Spleen (tissue), 13 donors: ENCODE measurements at places on chromosomes 16 and 17.
A peak's percentile ranks its signal among the peaks of the same experiment; 100 is the strongest.

- H3K4me3 ChIP-seq: no peak overlapping the region
- H3K27ac ChIP-seq: no peak overlapping the region
- no peaks in the 10 kb centered on the region for H3K4me1 ChIP-seq
- DNase-seq: no peak
- H3K36me3 ChIP-seq: no peaks in the 10 kb centered on the region
Measured at GRCh38 chr17:57925361-57925990, 29.7 kb downstream of the CUEDC1 start.

DNA sequence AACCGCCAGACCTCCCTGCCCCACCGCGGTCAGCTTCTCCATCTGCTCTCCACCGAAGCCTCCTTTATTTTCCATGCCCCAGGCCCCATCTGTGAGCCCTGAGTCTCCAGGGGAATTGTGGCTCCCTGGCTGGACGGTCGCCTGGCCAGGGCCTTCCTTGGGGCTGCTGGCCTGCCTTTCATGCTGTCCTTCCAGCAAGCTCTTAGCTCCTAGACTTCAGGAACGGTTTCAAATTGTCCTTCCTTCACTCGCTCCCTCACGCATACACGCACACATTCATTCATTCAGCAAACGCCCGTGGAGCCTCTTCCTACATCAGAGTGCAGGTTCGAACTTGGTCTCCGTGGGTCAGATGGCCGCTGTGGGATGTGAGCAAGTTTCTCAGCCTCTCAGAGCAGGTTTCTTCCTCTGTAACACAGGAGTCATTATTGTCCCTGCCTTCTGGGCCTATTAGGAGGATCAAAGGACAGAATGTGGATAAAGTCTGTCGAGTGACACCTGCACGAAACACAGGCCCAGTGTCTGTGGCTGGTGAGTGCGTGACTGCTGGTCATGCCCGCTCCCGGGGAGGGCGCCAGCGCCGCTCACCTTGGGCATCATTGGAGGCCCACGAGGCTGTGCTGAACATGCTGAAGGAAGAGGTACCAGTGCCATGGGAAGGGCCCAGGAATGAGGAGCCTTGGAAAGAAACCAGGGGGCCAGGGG is 18.7 kb upstream of the GSE1 start:
- no peak for DNase-seq
- H3K27ac ChIP-seq: no peak overlapping the region
- H3K4me1 ChIP-seq: peaks cover 80% of the 10 kb centered on the region

GRCh38 chr16:74463888-74464287 is 42.6 kb upstream of the CLEC18B start:
- H3K27me3 ChIP-seq: no peaks in the 10 kb centered on the region
- no peaks in the 10 kb centered on the region for H3K4me1 ChIP-seq

GRCh38 chr17:2020721-2021120 is 4.4 kb downstream of the RTN4RL1 start:
- H3K27me3 ChIP-seq: peaks cover 21% of the 10 kb centered on the region
- H3K36me3 ChIP-seq: no peaks in the 10 kb centered on the region
- peak; percentile 80 for DNase-seq
- H3K27ac ChIP-seq: peak overlapping the region; percentile 7
- H3K4me1 ChIP-seq: peaks cover 50% of the 10 kb centered on the region

DNA sequence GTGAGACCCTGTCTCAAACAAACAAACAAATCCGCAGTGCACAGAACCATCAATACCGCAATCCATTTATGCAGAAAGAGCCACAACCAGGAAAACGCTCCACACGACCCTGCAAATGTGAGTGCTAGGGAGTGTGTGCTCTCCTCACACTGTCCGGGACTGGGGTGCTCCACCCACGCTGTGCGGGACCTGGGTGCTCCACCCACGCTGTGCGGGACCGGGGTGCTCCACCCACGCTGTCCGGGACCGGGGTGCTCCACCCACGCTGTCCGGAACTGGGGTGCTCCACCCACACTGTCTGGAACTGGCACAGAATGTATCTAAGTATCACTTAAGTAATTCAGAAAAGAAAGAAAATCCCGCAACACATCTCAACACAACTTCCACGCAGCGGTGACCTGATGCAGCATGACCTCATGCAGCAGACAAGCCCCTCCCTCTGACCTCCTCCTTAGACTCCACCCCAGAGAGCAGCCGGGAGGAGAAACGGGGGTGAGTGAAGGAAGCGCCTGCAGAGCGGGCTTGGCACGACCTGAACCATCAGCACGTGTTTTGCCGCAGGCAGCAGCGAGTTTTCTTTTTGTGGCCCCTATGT is 38.5 kb downstream of the ZNF276 start:
- no peaks in the 10 kb centered on the region for H3K27me3 ChIP-seq
- H3K27ac ChIP-seq: no peak overlapping the region
- H3K4me1 ChIP-seq: peaks cover 54% of the 10 kb centered on the region

- DNase-seq: peak; percentile 90
- H3K4me1 ChIP-seq: peaks cover 74% of the 10 kb centered on the region
- H3K27ac ChIP-seq: peak overlapping the region; percentile 33
- H3K27me3 ChIP-seq: no peaks in the 10 kb centered on the region
Measured at GRCh38 chr16:4328046-4328781, 12.3 kb downstream of the GLIS2 start.

- no peaks in the 10 kb centered on the region for H3K36me3 ChIP-seq
- no peak overlapping the region for H3K27ac ChIP-seq
Measured at GRCh38 chr17:57045868-57046704, 39.0 kb upstream of the AKAP1 start.

DNA sequence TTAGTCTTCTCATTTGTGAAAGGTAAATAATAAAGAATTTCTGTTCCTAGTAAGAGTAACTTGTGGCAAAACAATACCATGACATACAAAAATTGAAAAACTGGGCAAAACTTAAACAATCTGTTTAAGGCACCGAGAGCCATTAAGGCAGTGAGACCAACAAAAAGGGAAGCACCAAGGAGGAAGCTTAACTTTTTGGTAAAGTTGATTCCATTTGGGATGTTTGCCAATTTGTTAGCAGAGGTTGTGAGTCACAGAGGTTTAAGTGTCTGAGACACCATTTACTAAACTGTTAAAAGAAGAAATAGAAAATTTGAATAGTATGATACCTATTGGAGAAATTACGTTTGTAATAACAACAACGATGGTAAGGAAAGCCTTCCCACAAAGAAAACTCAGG is 4.9 kb downstream of the SLC35G3 start:
- H3K27ac ChIP-seq: no peak overlapping the region
- DNase-seq: no peak
- H3K4me1 ChIP-seq: no peaks in the 10 kb centered on the region
- H3K4me3 ChIP-seq: no peak overlapping the region

- no peaks in the 10 kb centered on the region for H3K36me3 ChIP-seq
- H3K4me1 ChIP-seq: peaks cover 14% of the 10 kb centered on the region
- H3K4me3 ChIP-seq: no peak overlapping the region
- no peaks in the 10 kb centered on the region for H3K27me3 ChIP-seq
- DNase-seq: no peak
- H3K27ac ChIP-seq: no peak overlapping the region
Measured at GRCh38 chr17:28282596-28282995, 36.4 kb upstream of the TMEM97 start.

DNA sequence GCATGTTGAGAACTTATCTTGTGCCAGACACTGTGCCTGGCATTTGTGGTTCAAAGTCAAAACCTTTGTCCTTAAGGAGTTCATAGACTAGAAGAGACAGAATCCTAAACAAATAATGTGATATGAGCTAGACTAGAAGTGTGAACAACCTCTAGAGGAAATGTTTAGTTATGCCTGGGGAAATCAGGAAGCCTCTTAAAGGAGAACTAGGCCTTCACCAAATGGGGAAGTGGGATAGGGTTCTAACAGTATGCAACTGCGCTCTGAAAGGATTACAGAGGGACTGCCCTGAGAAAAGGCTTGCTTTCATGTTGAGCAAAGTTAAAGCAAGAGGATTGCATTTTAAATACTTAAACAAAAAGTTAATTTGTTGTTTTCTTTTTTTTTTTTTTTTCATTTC is 4.9 kb downstream of the RUNDC1 start:
- H3K36me3 ChIP-seq: peaks cover 42% of the 10 kb centered on the region
- no peak overlapping the region for H3K4me3 ChIP-seq
- peaks cover 79% of the 10 kb centered on the region for H3K4me1 ChIP-seq
- no peaks in the 10 kb centered on the region for H3K27me3 ChIP-seq

- H3K27ac ChIP-seq: peak overlapping the region; percentile 83
- no peaks in the 10 kb centered on the region for H3K36me3 ChIP-seq
- peaks cover 12% of the 10 kb centered on the region for H3K4me1 ChIP-seq
- peaks cover 37% of the 10 kb centered on the region for H3K27me3 ChIP-seq
- peak; percentile 82 for DNase-seq
- peak overlapping the region; percentile 49 for H3K4me3 ChIP-seq
Measured at GRCh38 chr16:79598348-79599181, 2.0 kb downstream of the MAF start.

GRCh38 chr16:9060225-9060624 is 31.2 kb upstream of the HAPSTR1 start:
- no peaks in the 10 kb centered on the region for H3K27me3 ChIP-seq
- no peak overlapping the region for H3K27ac ChIP-seq
- no peaks in the 10 kb centered on the region for H3K36me3 ChIP-seq
- H3K4me1 ChIP-seq: no peaks in the 10 kb centered on the region
- no peak overlapping the region for H3K4me3 ChIP-seq
- DNase-seq: no peak

DNA sequence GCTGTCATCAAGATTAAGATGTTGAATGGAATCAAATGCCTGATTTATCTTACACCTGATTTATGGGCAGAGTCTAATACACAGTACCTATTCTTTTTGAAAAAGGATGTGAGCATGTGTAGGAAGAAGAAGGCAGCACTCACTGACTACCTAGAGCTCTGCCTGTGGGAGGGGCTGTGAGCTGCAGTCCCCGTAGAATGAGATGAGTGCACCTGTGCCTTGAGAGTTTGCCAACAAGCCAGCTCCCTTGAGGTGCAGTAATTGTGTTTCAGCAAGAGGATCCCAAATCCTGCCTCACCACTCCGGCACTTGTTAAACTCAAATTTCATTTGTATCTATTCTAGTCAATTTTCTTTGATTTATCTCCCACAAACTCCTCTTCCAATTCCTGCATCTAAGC is 46.0 kb downstream of the CDH11 start:
- no peaks in the 10 kb centered on the region for H3K36me3 ChIP-seq
- no peaks in the 10 kb centered on the region for H3K27me3 ChIP-seq
- no peak overlapping the region for H3K4me3 ChIP-seq
- H3K4me1 ChIP-seq: peaks cover 7% of the 10 kb centered on the region
- DNase-seq: no peak
- H3K27ac ChIP-seq: no peak overlapping the region
